ENCODE measurements at places on chromosomes 1 and 21. TPM values are rescaled to one million over a fixed set of nuclear protein-coding genes. Genes with fewer than 3 reads are reported as not detected.

Gene MLLT11
- total RNA-seq: 11.5 TPM

Gene KRTAP10-12
- total RNA-seq: not detected

Gene DISP1
- total RNA-seq: 6.6 TPM

Gene SELENBP1
- 49.6 TPM for total RNA-seq

Gene PYHIN1
- not detected for total RNA-seq

Gene RNU1-3
- not detected for total RNA-seq

Gene KLHDC8A
- not detected for total RNA-seq

Gene RAVER2
- 5.8 TPM for total RNA-seq

Gene MARK1
- total RNA-seq: 0.29 TPM

Gene BMP8A
- total RNA-seq: 1.2 TPM

Gene TMCC2
- 1.1 TPM for total RNA-seq

Gene KCNT2
- total RNA-seq: 2.3 TPM

Gene MTARC2
- total RNA-seq: 1.2 TPM
